Chondrocyte (in vitro differentiated cells): ENCODE measurements at places on chromosomes 2 and 18. TPM values are rescaled to one million over a fixed set of nuclear protein-coding genes. Genes with fewer than 3 reads are reported as not detected.

DNA sequence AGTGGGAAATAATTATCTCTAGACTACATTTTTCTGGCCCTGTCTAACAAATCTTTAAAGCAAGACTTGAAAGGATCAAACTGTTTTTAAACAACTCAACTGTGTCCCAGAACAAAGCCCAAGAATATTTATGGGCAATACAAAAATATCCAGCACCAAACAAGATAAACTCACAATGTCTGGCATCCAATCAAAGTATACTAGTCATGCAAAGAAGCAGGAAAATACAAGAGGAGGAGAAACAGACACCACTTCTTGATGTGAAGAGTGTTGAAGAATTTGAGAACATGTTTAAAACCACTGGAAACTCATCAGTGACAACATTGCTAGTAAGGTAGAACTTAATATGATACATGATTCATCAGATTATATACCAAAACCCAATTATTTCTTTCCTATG lies 66.1 kb upstream of the CDC42EP3 start:
- no peak for DNase-seq

DNA sequence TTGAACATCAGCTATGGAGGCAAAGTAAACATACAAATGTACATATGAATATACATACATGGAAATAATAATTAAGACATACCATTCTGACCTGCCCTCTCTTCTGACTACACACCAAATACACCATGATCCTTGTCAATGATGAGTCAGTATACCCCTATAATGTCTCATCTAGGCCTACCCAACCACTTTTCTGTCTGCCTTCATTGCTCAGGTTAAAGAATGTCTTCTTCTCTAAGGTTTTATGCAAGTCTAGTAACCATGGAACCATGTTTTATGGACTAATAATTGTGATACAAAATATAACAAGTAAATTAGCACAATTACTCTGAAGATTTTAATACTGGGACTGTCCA lies 128.7 kb downstream of the NCKAP5 start:
- DNase-seq = no peak

DNA sequence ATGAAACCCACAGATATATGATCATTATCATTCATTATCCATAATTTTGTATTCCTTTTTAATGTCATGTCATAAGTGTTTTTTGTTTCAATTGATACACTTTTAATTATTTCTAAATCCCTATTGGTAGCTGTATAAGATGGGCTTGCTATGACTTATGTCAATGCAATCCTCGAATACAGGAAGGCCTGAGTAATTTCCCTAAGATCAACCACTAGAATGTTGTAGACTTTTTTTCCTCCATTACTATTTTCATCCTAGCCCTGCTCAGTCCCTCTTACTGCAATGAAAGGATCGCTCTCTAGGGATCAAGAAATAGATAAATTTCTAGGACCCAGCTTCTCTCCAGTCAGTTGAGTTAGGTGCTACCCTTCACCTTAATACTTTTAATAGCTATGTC lies 186.3 kb downstream of the KCNE4 start:
- DNase-seq = no peak

Gene OTOF
- not detected in 3 replicates for total RNA-seq

- no peak for DNase-seq
Observed at GRCh38 chr18:77346208-77346810, 96.7 kb downstream of the GALR1 start.

DNA sequence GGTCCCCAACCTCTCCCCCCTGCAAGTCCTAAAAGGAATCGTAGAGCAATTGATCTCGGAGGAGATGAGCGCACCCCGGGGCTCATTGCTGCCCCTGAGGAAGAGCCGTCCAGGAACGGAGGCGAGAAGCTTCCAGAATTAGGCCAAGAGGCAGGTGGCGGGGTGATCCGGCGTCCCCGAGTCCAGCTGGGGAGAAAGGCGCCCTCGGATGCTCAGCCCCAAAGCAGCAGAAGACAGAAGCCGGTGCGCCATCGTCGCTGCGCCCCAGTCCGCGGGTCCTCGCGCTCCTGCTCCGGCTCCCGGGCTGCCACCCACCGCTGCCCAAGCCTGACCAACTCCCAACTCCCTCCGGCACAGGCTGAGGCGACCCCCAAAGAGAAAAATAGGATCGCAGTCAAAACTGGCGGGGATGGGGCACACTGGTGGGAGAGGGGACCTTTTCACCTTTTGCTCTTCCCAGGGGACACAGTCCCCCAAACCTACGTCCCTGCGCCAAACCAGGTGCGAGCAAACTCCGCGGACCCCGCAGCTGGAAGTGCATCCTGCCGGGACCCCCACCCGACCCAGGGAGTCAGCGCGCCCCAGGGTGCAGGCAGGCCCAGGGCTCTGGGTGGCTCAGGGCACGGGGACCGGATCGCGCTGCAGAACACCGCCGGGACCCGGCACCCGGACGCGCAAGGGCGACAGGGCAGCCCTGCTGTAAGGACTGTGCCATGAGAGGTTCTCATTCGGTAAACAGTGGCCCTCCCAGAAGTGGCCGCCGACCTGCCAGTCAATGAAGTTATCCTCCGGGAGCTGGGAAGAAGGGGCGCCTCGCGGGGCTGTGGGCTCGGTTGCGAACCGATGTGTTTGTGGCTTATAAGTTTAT lies 8.4 kb upstream of the MEIS1 start:
- DNase-seq = no peak

DNA sequence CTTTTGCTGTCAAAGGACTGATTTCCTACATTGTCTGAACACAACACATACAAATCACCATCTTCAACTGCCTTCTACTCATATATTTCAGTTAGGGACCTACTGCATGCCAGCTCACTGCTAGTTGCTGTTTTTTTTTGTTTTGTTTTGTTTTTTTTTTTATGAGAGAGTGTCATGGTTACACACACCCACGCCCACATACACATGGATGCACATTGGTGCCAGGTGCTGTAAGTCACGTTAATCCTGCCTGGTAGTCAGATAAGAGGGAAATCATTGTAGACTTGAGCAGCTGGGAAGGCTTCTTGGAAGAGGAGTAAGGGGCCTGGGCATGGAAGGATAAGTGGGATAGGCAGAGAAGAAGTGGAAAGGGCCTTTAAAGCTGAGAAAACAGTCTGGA lies 209.9 kb downstream of the TDRD15 start:
- DNase-seq = no peak

DNA sequence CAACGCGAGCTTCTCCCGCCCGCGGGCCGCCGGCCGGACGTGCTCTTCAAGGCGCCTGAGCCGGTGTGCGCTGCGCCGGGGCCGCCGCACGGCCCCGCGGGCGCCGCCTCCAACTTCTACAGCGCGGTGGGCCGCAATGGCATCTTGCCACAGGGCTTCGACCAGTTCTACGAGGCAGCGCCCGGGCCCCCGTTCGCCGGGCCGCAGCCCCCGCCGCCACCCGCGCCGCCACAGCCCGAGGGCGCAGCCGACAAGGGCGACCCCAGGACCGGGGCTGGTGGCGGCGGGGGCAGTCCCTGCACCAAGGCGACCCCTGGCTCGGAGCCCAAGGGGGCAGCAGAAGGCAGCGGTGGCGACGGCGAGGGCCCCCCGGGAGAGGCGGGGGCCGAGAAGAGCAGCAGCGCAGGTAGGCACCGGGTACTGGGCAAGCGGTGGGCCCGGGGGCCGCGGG lies 676 bp downstream of the HOXD11 start:
- DNase-seq = no peak
